ENCODE measurements at places on chromosomes 7 and 10. TPM values are rescaled to one million over a fixed set of nuclear protein-coding genes. Genes with fewer than 3 reads are reported as not detected.

TNRC18 gene
- 49.6 TPM for total RNA-seq

PTPN12 gene
- total RNA-seq, result 71.2 TPM

CPN1 gene
- total RNA-seq, result 0.21 TPM

VSTM2A gene
- not detected for total RNA-seq

AKR1D1 gene
- not detected for total RNA-seq
